ENCODE measurements at places on chromosomes 13 and 19. TPM values are rescaled to one million over a fixed set of nuclear protein-coding genes. Genes with fewer than 3 reads are reported as not detected.

KLK15 gene
- not detected for total RNA-seq

DNA sequence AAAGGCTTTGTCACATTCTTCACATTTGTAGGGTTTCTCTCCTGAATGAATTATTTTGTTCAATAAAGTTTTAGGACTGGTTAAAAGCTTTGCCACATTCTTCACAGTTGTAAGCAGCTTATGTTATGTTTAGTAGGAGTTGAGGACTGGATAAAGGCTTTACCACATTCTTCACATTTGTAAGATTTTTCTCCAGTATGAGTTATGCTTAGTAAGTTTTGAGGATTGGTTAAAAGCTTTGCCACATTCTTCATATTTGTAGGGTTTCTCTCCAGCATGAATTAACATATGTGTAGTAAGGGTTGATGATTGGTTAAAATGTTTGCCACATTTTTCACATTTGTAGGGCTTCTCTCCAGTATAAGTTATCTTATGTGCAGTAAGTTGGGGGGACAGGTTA, 79.9 kb downstream of the ZNF431 start:
- no peak overlapping the region for H3K4me3 ChIP-seq
- DNase-seq, result no peak
- no peaks in the 10 kb centered on the region for H3K36me3 ChIP-seq
- H3K27ac ChIP-seq, result no peak overlapping the region
- no peaks in the 10 kb centered on the region for H3K27me3 ChIP-seq

DNA sequence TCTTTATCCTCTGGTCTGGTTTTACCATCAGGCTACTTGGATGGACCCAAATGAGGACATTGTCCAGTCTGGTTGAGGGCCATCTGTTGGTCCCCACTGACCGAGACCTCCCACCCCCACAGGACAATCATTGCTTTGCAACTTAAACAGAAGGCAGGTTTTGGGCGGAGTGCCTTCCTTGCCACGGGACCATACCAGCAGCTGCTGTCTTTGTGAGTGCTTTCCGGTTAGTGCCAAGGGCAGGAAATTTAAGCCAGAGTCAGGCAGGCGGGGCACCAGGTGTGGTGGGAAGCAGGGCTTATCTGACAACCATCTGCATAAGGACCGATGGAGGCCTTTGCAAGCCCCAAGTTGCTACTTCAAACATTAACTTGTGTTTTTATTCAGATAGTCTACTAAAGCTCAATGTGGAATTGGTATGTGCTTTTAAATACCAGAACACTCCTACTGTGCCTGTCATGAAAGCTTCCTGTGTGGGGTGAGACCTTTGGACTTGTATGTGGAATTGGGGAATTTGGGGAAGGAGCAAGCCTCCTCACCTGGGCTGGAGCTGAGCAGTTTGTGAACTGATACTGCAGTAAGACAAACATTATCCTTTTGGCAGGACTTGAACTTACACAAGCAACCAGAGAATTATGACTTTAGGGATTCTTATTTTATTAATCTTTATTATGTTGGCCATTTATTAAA, 39.3 kb upstream of the UBE2L5 start:
- no peaks in the 10 kb centered on the region for H3K27me3 ChIP-seq
- peaks cover 12% of the 10 kb centered on the region for H3K4me1 ChIP-seq
- H3K4me3 ChIP-seq, result no peak overlapping the region

DNA sequence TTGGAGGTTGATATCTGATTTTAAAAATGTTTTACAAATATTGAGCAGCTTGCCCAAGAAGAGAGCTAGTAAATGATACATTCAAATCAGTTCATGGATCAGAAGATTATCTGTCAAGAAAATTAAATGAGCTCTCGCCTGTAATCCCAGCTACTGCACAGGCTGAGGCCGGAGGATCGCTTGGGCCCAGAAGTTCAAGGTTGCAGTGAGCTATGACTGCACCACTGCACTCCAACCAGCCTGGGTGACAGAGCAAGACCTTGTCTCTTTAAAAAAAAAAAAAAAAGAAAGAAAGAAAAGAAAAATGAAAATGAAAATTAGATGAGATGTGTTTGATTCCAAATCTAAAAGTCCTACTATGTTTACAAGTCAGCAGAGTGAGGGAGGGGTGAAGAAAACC, 2.4 kb downstream of the SPART start:
- DNase-seq, result no peak
- peaks cover 8% of the 10 kb centered on the region for H3K27me3 ChIP-seq
- H3K4me3 ChIP-seq, result no peak overlapping the region
- peaks cover 4% of the 10 kb centered on the region for H3K36me3 ChIP-seq
- peaks cover 26% of the 10 kb centered on the region for H3K4me1 ChIP-seq

DNA sequence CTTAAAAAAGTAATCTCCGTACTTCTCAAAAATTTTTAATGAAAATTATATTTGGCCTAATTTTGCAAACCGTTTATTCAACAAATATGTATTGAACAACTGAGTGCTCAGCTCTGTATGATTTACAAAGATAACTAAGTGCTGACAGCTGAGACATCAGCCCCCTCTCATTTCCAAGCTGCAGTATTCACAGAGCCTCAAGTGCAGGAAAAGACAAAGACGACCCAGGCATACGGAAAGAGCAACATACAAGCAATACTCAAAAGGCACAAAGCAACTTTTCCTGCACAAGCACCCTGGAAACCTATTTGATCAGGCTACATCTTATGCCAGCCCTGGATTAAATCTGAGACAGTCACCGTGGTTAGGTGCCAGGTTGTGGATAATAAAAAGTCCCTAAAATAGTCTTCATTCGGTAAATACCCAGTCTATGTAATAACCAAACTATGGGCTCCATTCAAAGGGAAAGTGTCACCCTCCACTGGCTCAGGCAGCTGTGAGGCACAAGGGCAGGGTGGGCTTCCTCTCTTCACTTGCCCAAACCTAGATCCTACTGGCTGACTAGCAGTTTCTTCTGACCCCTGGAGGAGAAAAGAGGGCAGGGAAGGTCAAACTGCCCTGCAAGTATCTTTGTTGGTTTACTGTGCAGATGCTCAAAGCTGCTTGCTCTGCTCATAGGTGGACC, 65.5 kb downstream of the TBC1D4 start:
- no peak for DNase-seq
- no peaks in the 10 kb centered on the region for H3K36me3 ChIP-seq
- H3K27ac ChIP-seq, result no peak overlapping the region
- H3K4me1 ChIP-seq, result no peaks in the 10 kb centered on the region

All from activated B cell treated with CpG ODN at 0.5 μM for 24 hours (primary cell).